Activated CD4-positive, alpha-beta T cell treated with anti-CD3 and anti-CD28 coated beads, Interleukin-2, amount 10 ng/mL, durations not matched to agents 24 days and 14 days (primary cell): ENCODE measurements at places on chromosomes 7 and 10.

DNA sequence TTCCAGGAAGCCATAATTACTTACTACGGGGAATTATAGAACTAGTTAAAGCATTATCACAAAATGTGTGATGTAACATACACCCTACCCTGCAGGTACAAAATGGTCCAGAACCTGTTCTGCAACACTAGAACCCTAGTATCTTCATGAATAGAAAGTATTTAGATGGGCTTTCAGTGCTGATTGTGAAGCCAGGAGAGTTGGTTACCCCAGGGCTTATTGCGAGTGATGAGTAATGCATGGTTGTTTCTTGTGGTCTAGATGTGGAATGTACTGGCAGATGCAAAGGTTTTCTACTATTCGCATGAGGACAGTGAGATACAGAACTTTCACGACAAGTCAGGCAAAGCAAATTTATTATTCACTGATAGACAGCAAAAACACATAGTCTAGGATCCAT, 33.6 kb upstream of the AGR3 start:
- H3K27me3 ChIP-seq = peaks cover 17% of the 10 kb centered on the region
- H3K36me3 ChIP-seq = no peaks in the 10 kb centered on the region
- no peak overlapping the region for H3K27ac ChIP-seq
- H3K4me3 ChIP-seq = no peak overlapping the region
- DNase-seq = no peak
- peaks cover 8% of the 10 kb centered on the region for H3K4me1 ChIP-seq

DNA sequence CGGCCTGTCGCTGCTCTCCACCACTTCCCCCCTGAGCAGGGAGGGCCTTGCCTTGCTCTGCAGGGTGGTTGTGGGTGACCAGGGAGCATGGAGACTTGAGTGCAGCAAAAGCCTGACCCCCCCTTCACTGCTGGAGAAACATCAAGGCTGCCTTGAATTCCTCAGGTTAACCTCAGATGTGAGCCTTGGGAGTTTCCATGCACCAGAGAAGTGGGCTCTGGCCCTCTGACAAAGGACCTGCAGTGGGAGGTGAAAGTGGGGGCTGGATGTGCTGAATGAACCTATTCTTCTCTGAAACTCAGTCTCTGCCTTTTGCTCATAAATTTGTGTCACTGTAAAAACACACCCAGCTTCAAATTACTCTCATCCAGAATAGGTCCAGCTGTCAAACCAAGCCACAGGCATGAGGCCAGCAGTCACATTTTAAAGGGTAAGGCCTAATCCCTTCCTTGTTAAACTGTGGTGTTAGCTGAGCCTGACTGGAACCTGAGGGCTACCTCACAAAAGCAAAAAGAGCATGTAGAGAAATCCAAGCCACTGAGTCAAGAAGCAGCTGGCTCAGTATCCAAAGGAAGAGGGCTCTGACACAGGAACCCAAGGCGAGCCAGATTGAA, 356.8 kb downstream of the CCSER2 start:
- DNase-seq = no peak
- H3K4me1 ChIP-seq = no peaks in the 10 kb centered on the region
- no peaks in the 10 kb centered on the region for H3K36me3 ChIP-seq
- no peak overlapping the region for H3K27ac ChIP-seq
- H3K27me3 ChIP-seq = no peaks in the 10 kb centered on the region

- no peak overlapping the region for H3K4me3 ChIP-seq
- H3K36me3 ChIP-seq = no peaks in the 10 kb centered on the region
- H3K27me3 ChIP-seq = no peaks in the 10 kb centered on the region
- no peak overlapping the region for H3K27ac ChIP-seq
These were observed 71.2 kb upstream of the AOAH start for GRCh38 chr7:36795451-36796021.

GRCh38 chr7:82124445-82124844, 319.1 kb downstream of the CACNA2D1 start:
- no peak for DNase-seq
- H3K4me3 ChIP-seq = no peak overlapping the region
- no peak overlapping the region for H3K27ac ChIP-seq
- H3K4me1 ChIP-seq = no peaks in the 10 kb centered on the region

- no peaks in the 10 kb centered on the region for H3K36me3 ChIP-seq
- no peak for DNase-seq
- H3K4me3 ChIP-seq = no peak overlapping the region
- no peaks in the 10 kb centered on the region for H3K27me3 ChIP-seq
- H3K4me1 ChIP-seq = no peaks in the 10 kb centered on the region
These were observed 41.8 kb upstream of the ABCB4 start for GRCh38 chr7:87517136-87517815.

- H3K27me3 ChIP-seq = no peaks in the 10 kb centered on the region
- H3K4me3 ChIP-seq = no peak overlapping the region
- H3K4me1 ChIP-seq = no peaks in the 10 kb centered on the region
- H3K36me3 ChIP-seq = no peaks in the 10 kb centered on the region
- H3K27ac ChIP-seq = no peak overlapping the region
These were observed 106.0 kb downstream of the TCERG1L start for GRCh38 chr10:131205556-131205955.

GRCh38 chr10:91311601-91312381, 91.3 kb downstream of the PCGF5 start:
- H3K27me3 ChIP-seq = peaks cover 6% of the 10 kb centered on the region
- no peak for DNase-seq
- H3K4me3 ChIP-seq = no peak overlapping the region
- no peaks in the 10 kb centered on the region for H3K36me3 ChIP-seq

DNA sequence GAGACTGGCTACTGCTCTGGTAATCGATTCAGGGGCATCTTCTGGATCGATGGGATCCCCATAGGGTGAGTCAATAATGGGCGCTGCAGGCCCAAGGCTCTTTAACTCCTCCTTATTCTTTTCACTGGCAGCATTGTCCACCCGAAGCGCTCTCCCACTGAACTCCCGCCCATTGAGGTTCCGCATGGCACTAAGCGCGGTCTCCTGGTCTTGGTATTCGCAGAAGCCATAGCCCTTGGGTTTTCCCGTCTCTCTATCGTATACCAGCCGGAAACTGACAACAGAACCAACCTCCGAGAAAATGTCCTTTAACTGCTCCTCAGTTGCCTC, 285 bp downstream of the CSTF2T start:
- no peak for DNase-seq
- H3K4me1 ChIP-seq = peaks cover 47% of the 10 kb centered on the region
- H3K4me3 ChIP-seq = peak overlapping the region; percentile 99
- peak overlapping the region; percentile 100 for H3K27ac ChIP-seq
- H3K27me3 ChIP-seq = no peaks in the 10 kb centered on the region
- peaks cover 46% of the 10 kb centered on the region for H3K36me3 ChIP-seq

- DNase-seq = no peak
- no peaks in the 10 kb centered on the region for H3K27me3 ChIP-seq
- H3K36me3 ChIP-seq = peaks cover 66% of the 10 kb centered on the region
- H3K4me1 ChIP-seq = peaks cover 88% of the 10 kb centered on the region
- no peak overlapping the region for H3K4me3 ChIP-seq
These were observed 15.6 kb downstream of the SEC31B start for GRCh38 chr10:100504096-100504495.

DNA sequence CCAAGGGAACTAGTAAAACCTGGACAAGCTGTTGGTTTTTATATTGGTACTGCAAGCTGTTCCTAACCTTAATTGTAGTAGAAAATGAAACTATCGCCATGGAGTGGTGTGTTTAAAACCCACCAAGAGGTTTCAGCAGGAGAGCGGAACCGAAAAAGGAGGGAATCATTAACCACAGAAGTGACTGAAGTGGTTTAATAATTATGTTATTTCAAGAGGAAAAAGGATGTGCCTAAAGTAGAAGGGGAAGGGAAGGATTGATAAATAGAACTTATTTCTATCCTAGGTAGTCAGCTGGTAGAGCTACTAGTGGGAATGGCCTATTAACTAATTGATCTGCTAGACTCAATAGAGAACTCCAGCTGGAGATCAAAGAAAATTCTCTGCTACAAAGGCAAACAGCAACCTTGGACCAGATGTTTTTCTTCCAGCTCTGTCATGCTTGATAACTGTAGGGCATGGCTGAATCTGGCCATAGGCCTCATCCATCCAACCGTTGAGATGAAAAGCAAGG, 91.8 kb downstream of the BAMBI start:
- no peak overlapping the region for H3K4me3 ChIP-seq
- H3K36me3 ChIP-seq = no peaks in the 10 kb centered on the region
- no peak overlapping the region for H3K27ac ChIP-seq
- no peaks in the 10 kb centered on the region for H3K27me3 ChIP-seq
- H3K4me1 ChIP-seq = no peaks in the 10 kb centered on the region
- DNase-seq = no peak

DNA sequence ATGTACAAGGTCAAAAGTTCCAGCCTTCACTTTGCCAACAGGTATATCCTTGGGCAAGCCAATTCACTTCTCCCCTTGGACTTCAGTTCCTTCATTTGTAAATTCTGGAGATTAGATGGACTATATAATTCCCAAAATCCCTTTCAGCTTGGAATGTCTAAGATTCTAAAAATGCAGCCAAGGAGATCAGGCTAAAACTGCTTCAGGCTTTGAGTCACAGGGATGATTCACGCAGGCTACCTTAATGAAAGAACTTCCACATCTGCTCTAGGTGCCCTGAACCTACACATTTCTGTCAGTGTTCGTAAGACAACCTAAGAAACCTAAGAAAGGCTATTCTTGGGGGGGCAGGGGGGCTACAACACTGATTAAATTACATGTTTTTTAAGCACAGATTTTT, 7.1 kb downstream of the CPVL start:
- no peaks in the 10 kb centered on the region for H3K36me3 ChIP-seq
- peaks cover 9% of the 10 kb centered on the region for H3K27me3 ChIP-seq
- DNase-seq = no peak
- H3K4me1 ChIP-seq = no peaks in the 10 kb centered on the region
- H3K27ac ChIP-seq = no peak overlapping the region

GRCh38 chr10:10798102-10798863, 219.4 kb upstream of the CELF2 start:
- DNase-seq = no peak
- peaks cover 16% of the 10 kb centered on the region for H3K27me3 ChIP-seq
- no peak overlapping the region for H3K4me3 ChIP-seq
- H3K36me3 ChIP-seq = no peaks in the 10 kb centered on the region
- H3K27ac ChIP-seq = no peak overlapping the region
- no peaks in the 10 kb centered on the region for H3K4me1 ChIP-seq

DNA sequence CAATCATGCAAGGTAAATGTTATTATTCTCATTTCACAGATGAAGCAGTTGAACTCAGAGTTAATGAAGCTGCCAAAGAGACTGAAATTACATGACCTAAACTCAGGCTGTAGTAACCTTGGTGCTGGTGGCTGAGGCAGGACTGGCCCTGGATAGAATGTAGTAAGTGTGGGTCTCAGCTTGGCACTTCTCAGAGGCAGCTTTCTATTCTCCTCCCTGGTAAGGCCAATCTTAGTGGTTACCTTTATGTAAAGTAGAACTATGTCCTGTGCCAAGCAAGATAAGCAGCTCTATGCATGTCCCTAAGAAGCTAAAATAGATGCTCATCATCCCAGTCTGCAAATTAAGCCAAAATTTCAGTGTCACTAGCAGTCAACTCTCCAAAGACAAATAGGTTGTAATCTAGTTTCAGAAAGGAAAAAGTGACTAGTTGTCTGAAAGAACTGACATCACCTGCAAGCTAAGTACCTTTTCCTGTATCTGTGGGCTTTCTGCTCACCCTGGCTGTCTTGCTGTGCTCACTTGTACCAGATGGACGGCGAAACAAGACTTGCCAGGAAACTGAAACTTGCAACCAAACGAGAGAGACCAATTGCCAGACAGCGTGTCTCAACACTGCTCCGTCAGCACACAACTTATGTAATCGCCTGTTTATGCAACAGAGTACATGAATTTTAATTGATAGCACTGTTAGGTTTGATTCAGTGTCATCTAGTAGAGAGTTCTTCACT, 43.7 kb downstream of the CH25H start:
- H3K36me3 ChIP-seq = no peaks in the 10 kb centered on the region
- peaks cover 40% of the 10 kb centered on the region for H3K27me3 ChIP-seq
- peak overlapping the region; percentile 70 for H3K4me3 ChIP-seq
- H3K4me1 ChIP-seq = peaks cover 34% of the 10 kb centered on the region
- peak; percentile 89 for DNase-seq
- H3K27ac ChIP-seq = peak overlapping the region; percentile 25

- H3K27ac ChIP-seq = no peak overlapping the region
- peaks cover 6% of the 10 kb centered on the region for H3K27me3 ChIP-seq
- no peaks in the 10 kb centered on the region for H3K36me3 ChIP-seq
- DNase-seq = no peak
These were observed 6.1 kb upstream of the UBE2H start for GRCh38 chr7:129958643-129959470.

DNA sequence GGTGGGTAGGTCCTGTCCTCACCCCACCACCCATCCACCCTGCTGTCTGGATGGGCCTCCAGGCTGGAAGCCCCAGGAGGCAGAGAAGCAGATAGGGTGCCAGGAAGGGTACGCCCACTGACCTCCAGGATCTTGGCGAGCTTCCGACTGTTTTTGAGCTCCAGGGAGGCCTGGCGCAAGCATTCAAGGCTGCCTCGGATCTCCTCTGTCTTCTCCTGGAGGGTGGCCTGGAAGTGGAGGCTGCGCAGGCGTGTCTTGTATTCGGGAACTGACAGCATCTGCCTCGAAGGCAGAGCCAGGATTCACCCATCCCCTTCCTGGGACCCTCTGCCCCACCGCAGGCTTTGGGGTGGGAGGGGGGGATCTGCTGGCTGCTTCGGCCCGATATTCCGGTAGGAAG, 48.4 kb downstream of the GRID2IP start:
- no peaks in the 10 kb centered on the region for H3K36me3 ChIP-seq
- no peak for DNase-seq
- no peaks in the 10 kb centered on the region for H3K27me3 ChIP-seq
- peaks cover 11% of the 10 kb centered on the region for H3K4me1 ChIP-seq
- no peak overlapping the region for H3K27ac ChIP-seq

DNA sequence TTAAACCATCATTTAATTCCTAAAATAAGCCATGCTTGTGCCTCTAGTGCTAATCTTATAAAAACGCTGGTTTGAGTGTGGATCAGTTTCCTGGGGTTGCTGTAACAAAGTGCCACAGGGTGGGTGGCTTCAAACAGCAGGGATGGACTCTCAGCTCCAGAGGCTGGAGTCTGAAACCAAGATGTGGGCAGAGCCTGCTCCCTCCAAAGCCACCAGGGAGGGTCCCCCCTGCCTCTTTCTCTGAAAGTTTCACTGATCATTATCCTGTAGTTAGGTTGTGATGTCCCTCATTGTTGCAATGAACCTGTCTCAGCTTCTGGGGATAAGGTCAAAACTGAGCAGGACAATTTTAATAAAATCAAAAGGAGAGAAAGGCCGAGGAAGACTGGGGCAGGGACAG, 251.9 kb upstream of the TCERG1L start:
- H3K4me3 ChIP-seq = no peak overlapping the region
- no peak overlapping the region for H3K27ac ChIP-seq
- no peaks in the 10 kb centered on the region for H3K27me3 ChIP-seq

DNA sequence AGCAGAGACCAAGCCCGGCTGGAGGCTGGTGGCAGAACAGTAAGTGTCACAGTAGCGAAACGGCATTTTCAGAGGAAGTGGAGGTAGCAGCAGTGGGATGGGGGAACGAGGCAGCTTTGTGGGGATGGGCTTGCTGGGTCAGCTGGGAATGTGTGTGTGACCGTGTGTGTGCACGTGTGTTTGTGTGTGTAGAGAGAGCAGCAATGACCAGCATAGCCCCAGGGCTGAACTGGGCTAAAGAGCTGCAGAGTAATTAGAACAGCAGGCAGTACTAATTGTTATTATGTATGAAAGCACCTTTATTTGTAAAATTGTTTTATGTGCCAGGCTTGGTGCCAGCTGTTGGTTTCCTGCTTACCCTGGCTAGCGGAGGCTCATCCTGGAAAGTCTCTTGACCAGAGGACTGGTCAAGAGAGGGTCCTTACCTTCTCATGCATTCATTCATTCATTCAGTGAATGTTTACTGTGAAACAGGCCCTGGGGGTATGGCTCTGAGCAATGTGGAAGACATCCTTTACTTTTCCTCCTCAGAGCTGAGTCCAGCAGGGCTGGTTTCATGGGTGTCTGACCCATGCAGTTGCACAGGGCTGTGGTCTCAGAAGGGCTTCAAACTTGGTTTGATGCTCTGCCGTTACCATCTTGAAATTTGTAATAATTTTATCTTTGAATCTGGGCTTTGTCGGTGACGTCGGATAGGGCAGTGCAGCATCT, 184.6 kb downstream of the SEC23IP start:
- peaks cover 3% of the 10 kb centered on the region for H3K27me3 ChIP-seq
- H3K36me3 ChIP-seq = no peaks in the 10 kb centered on the region
- DNase-seq = no peak
- H3K4me3 ChIP-seq = no peak overlapping the region
